ENCODE measurements at places on chromosomes 2 and 18. TPM values are rescaled to one million over a fixed set of nuclear protein-coding genes. Genes with fewer than 3 reads are reported as not detected.
A peak's percentile ranks its signal among the peaks of the same experiment; 100 is the strongest.

DNA sequence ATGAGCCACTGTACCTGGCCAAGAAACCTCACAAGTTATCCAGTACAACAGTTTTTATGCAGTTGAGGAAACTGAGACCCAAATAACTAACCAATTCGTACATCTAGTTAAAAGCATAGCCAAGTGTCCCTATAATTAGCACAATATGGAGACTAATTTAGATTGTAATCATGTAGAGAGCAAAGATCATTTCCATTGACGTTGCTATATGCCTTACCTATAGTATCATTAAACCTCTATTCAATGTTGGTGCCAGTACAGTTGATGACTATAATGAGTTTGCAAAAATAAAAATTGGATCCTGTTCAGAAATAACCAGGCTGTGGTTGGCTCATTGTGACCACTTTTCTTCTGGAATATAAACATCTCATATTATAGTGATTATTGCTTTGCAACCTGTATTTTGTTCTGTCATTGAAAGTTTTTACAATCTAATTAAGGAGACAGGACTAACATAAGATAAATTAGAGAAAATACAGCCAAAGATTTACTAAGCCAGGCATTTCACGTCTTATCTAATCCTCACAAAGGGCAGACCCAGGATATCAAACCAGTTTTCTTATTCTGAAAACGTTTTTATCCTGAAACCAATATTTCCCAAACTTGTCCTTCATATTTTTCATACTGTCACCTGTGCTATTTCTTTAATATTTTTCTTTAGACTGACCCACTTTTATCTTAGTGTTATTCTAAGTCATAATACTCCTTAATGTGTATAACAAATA lies 130.0 kb upstream of the STON1 start:
- no peaks in the 10 kb centered on the region for H3K36me3 ChIP-seq
- peaks cover 9% of the 10 kb centered on the region for H3K4me1 ChIP-seq
- no peaks in the 10 kb centered on the region for H3K27me3 ChIP-seq
- no peak overlapping the region for H3K27ac ChIP-seq
- H3K4me3 ChIP-seq = no peak overlapping the region
- DNase-seq = no peak

DNA sequence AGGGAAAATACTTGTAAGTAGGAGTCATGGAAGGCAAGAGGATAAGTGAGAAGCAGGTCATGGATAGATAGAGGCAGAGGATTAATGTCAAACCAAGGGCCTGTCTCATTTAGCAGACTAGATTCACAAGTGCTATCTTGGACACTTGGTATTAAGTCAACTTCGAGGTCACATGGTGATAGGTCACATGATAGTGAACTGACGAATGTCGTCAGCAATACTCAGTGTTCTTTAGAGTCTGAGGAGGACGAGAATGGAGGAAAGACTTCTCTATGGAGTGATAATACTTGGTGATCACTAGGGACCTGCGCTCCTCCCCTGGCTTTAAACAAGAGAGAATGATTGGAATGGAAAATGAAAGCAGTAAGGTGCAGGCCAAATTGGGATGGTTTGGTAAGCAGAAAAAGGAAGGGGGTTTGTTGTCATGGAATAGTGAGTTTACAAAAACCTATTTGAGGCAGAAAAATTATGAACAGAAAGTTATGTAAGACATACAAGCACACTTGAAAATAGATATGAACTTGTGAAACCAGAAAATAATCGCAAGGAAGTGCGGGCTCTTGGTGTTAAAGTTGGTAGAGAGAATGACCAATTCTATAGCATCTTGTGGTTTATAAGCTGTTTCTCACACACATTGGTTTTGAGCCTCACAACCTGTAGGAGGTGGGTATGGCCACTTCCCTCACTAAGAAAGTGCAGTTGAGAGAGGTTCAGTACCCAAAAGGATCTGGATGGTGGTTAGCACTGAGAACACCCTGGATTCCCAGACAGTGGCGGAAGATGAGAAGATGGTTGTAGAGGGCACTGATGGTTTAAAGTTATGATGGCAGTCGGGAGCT lies 141.5 kb downstream of the WDSUB1 start:
- H3K4me3 ChIP-seq = no peak overlapping the region
- no peak for DNase-seq
- peaks cover 24% of the 10 kb centered on the region for H3K4me1 ChIP-seq
- H3K27ac ChIP-seq = no peak overlapping the region
- H3K36me3 ChIP-seq = no peaks in the 10 kb centered on the region

GBX2 gene
- not detected for total RNA-seq

DNA sequence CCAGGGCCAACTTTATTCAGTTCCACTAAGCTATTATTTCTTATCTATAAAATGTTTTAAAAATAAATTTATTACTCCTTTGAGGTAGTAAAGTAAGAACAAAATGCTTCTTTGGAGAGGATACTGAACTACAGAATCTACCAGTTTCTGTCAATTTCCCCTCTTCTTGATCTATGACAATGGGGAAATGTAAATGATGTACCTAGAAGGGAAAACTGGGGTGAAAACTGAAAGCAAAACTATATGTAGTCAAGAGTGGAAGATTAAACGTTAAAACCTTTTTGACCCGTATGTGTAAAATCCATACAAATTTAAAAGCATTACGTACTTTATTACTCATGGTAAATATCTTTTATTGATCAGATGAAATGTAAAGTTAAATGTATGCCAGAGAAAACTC lies 1287.8 kb upstream of the TMEFF2 start:
- no peaks in the 10 kb centered on the region for H3K36me3 ChIP-seq
- H3K4me1 ChIP-seq = no peaks in the 10 kb centered on the region
- H3K4me3 ChIP-seq = no peak overlapping the region
- no peak overlapping the region for H3K27ac ChIP-seq
- H3K27me3 ChIP-seq = no peaks in the 10 kb centered on the region

SERPINB10 gene
- total RNA-seq = not detected

PDCD1 gene
- total RNA-seq = 34.3 TPM

SFXN5 gene
- 19.1 TPM for total RNA-seq

- no peak overlapping the region for H3K27ac ChIP-seq
- no peak overlapping the region for H3K4me3 ChIP-seq
- no peaks in the 10 kb centered on the region for H3K27me3 ChIP-seq
- DNase-seq = no peak
These were observed 13.2 kb downstream of the NEURL3 start for GRCh38 chr2:96491860-96492497.

DNA sequence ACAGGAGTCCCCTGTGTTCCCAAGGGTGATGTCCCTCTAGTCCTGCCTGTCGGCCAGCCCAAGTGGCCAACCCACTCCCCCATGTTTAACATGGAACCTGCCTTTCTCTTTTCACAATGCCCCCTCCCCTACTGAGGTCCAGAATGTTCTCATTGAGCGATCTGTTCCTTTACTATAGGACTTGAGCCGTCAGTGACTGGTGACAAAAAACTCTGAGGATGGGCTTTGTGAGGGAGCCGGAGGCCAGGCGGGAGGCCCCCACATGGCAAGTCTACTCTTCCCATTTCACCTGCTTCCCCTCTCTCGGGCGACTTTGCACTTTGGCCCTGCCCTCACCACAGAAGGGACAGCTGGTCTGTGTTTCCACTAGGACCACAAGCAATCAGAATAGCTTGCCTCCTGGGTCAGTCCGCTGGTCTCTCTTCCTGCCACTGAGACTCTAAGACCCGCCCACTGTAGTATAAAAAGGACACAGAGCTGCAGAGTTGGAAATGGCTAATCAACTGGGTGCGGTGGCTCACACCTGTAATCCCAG lies 146.5 kb upstream of the RAB12 start:
- no peak overlapping the region for H3K27ac ChIP-seq
- no peaks in the 10 kb centered on the region for H3K27me3 ChIP-seq
- H3K4me3 ChIP-seq = no peak overlapping the region
- H3K4me1 ChIP-seq = no peaks in the 10 kb centered on the region
- no peak for DNase-seq
- H3K36me3 ChIP-seq = no peaks in the 10 kb centered on the region

ZSWIM2 gene
- not detected for total RNA-seq

GRCh38 chr2:152174574-152174973 lies 989 bp downstream of the STAM2 start:
- no peak for DNase-seq
- peak overlapping the region; percentile 82 for H3K4me3 ChIP-seq
- peak overlapping the region; percentile 97 for H3K27ac ChIP-seq
- no peaks in the 10 kb centered on the region for H3K36me3 ChIP-seq

DNA sequence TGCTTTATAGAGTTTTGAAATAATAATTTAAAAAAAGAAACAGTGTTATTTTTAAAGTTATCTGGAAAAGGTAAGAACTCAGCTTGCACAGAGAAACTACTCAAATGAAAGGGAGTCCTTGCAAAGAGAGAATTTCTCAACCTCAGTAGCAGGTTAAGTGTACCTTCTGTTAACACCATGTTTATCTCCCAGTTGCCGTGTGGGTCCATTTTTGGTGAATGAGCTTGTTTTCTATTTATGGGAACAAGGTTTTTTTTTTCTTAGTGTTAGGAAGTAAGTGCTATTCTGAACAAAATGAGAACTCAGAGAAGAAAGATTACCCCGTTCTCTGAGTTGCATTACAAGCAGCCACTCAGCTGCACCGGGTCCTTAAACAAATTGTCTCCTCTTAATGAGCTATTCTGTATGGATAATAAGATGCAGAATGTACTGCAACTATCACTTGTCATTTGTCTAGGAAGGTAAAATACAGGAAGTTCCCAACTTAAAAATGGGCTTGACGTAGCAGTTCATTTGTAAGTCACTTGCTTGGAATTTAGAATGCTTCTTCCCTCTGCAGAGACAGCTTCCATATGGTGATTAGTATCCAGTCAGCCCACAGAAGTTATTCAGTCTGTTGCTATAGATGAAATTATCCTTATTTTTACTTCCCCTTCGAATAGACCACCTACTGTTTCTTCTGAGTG lies 74.9 kb downstream of the LTBP1 start:
- H3K27me3 ChIP-seq = peaks cover 5% of the 10 kb centered on the region
- no peaks in the 10 kb centered on the region for H3K4me1 ChIP-seq
- no peaks in the 10 kb centered on the region for H3K36me3 ChIP-seq
- H3K27ac ChIP-seq = no peak overlapping the region
- DNase-seq = no peak
- no peak overlapping the region for H3K4me3 ChIP-seq

IL1R2 gene
- total RNA-seq = 0.85 TPM

DNA sequence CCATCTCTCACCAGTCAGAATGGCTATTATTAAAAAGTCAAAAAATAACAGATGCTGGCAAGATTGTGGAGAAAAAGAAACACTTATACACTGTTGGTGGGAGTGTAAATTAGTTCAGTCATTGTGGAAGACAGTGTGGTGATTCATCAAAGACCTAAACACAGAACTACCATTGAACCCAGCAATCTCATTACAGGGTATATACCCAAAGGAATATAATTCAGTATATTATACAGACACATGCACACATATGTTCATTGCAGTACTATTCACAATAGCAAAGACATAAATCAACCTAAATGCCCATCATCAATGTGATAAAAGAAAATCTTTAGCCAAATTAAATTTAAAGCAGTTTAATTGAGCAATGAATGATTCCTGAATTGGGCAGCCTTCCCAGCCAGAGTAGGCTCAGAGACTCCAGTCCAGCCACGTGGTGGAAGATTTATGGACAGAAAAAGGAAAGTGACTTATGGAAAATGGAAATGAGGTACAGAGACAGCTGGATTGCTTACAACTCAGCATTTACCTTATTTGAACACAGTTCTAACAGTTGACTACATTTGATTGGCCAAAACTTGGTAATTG lies 377.1 kb upstream of the SLC39A10 start:
- H3K4me3 ChIP-seq = no peak overlapping the region
- no peak for DNase-seq
- no peaks in the 10 kb centered on the region for H3K4me1 ChIP-seq
- H3K27ac ChIP-seq = no peak overlapping the region
- H3K36me3 ChIP-seq = no peaks in the 10 kb centered on the region

GRCh38 chr2:170277951-170278350 lies 100.0 kb downstream of the MYO3B start:
- no peak overlapping the region for H3K4me3 ChIP-seq
- DNase-seq = no peak
- H3K36me3 ChIP-seq = no peaks in the 10 kb centered on the region
- no peaks in the 10 kb centered on the region for H3K4me1 ChIP-seq
- H3K27ac ChIP-seq = no peak overlapping the region
- H3K27me3 ChIP-seq = no peaks in the 10 kb centered on the region

DNA sequence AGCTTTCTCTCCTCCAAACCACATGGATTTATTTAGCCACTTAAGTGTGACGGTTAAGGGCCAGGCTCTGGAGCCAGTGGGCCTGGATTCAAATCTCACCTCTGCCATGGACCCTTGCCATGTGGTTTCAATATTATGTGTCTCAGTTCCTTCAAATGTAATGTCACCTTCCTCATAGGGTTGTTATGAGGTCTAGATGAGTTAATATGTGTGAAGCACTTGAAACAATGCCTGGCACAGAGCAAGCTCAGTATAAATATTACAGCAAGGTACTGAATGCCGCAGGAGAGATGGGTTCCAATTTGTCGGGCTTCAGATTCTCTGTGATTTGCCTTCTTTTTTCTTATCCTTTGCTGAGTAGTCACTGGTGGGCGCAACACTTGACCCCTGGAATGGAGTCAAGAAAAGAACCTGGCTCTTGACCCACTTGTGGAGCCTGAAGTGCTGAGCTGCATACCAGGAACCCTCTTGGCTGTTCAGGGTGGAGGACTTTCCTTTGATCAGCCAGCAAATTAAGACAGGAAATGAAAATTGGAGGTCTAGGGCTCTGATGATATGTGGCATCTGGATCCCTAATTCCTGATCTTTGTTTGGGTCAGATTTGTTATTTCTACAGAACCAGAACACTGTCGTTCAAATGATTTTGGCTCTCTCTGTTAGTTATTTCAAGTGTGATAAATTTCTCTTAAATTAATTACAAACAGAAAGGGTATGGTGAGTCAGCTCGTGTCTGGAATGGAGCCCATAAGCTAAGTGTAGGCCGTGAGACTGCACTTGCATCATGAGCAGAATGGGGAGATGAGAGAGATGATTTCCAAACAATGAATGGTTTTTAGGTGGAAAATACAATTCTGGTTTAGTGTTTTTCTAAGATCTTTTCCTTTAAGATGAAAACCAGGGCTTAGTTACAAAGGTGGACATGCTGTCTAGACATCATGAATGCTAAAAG lies 293.0 kb downstream of the KCNS3 start:
- H3K27me3 ChIP-seq = no peaks in the 10 kb centered on the region
- H3K4me1 ChIP-seq = no peaks in the 10 kb centered on the region
- no peaks in the 10 kb centered on the region for H3K36me3 ChIP-seq
- H3K27ac ChIP-seq = no peak overlapping the region
- no peak overlapping the region for H3K4me3 ChIP-seq
- DNase-seq = no peak

ZNF513 gene
- 9.2 TPM for total RNA-seq

Data from CD8-positive, alpha-beta memory T cell (primary cell).